ENCODE measurements at places on chromosomes 6 and 20.

DNA sequence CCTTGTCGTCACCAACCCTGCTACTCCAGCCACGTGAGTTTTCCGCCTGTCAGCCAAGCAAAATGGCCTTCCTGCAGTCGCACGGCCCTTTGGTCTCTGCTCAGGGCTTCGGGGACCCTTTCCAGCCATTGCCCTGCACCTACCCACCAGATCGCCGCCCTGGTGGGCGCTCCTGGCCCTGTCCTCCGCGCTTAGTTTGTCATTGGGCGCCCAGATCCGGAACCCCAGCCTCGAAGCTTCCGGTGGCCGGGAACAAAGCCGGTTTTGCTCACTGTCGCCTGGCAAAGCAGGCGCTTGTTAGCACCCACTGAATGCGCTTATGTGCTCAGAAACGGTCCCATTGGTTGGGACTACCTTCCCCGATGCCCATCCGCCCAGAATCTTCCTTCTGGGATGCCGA is 536 bp downstream of the ZFP57 start:
- DNase-seq: no peak

GRCh38 chr20:33419140-33419974 is 18.0 kb upstream of the CDK5RAP1 start:
- DNase-seq: peak; percentile 57

DNA sequence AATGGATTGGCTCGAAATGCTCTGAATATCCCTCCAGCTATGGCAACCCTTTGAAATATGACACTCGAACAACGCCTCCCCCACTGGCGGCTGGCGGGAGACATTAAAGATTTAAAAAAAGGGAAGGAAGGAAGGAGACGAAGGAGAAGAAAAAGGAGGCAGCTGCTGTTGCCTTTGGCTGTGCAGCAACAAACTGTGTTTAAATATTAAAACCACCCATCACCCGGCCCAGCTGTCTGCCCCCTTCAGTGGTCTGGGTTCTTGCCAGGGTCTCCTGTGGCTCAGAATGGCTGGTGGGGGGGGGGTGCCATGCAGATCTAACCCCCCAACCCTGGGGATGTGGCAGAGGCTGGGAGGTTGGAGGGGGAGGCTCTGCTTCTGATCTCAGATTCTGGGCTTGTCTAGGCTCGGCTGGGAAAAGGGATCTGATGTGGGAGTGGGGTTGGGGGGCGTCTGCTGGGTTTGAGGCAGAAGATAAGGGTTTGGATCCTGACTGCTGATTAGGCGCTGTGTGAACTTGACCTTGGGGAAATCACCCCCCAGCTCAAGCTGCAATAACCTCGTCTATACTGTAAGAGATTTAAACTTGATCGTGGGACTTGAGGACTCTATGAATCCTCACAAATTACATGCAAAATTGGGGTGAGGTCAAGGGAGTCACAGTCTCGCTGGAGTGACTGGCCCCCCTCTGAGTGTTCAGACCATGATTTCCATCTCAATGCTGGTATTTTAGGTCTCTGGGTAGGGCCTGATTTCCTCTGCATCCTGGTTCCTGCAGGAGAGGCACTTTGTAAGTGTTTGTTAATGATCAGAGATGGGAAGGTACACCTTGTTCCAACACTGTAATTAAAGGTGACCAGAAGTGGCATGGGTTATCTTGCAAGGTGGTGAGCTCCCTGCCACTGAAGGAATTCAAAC is 40.3 kb upstream of the BLCAP start:
- no peak for DNase-seq

- no peak for DNase-seq
These were observed 258.6 kb downstream of the SOD2 start for GRCh38 chr6:159434410-159434809.

GRCh38 chr20:313948-314347 is 11.4 kb upstream of the SOX12 start:
- peak; percentile 43 for DNase-seq

DNA sequence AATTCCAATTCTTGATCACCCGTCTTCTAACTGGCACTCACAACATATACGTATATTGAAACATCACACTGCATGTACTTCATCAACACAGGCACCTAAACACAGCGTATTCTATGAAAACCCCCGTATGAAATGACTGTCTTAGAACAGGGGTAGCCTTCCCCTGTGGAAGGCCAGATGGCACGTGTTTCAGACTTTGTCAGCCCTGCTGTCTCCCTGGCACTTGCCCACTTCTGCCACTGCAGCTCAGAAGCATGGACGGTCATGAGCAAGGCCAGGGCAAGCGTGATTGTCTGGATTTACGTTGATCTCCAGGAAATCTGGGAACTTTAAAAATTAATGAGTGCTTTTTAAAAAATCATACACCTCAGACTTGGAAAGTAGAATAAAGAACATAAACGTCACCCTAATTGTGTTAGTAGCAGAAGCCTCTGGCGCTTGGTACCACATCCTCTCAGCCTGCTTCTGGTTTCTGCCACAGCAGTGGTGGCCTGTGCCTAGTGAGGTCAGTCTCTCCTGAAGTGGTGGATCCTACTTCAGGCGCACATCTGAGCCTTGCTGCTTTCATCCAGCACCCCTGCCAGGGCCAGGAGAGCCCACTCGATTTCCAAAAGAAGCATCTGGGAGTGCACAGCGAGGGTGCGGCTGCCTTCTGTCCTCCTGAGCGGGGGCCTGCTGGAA is 18.3 kb downstream of the PDE10A start:
- no peak for DNase-seq

DNA sequence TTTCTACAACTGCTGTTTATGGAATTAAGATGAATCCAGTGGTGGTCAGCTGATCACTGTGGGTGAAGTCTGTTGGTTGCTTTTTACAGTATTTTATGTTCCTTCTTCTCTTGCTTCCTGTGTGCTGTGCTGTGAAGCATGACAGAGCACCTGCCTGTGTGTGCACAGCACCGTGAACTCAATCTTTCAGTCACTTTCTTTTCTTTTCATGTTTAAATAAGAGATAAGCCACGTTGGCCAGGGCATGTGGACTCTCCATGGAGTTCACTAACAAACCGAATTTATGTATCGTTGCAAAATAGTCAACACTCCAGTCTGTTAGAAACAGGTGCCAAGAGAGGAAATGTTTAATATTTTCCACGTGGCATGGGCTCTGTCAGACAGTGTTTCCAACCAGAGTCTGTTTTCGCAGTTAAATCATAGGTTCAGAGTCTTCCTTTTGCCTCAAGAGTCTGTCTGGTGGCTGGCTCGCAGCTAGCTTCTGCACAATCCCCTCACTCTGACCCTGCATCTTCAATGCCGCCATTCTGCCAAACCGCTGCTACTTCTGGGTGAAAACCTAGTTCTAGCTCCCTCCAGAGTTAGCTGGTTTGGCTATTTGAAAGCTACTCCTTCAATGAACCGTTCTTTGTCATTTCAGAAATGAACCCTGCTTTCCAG is 73.2 kb downstream of the QRSL1 start:
- no peak for DNase-seq

GRCh38 chr6:44342489-44342888 is at the start of gene SPATS1:
TSS of gene SPATS1 (plus strand) at chr6:44342650. CDS start at chr6:44343096, 446 bp downstream.
- DNase-seq: no peak

- DNase-seq: no peak
These were observed 198.5 kb downstream of the TTLL2 start for GRCh38 chr6:167523426-167523825.

DNA sequence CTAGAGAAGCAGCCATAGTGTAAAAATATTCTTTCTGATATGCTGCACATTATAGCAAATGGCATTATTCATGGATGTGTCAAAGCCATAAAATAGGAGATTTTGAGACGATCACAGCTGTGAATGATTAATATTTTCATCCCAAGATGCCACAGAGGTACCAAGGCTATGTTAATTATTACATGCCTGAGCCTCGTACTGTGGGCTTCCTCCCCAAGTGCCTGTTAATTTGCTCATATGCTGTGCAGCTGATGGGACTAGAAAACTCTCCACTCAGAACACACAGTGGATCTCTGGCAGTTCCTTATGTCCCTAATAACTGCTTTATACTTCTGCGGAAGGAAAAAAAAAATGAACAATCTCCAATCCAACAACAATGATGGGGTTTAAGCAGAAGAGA is 184.9 kb upstream of the TSHZ2 start:
- no peak for DNase-seq

DNA sequence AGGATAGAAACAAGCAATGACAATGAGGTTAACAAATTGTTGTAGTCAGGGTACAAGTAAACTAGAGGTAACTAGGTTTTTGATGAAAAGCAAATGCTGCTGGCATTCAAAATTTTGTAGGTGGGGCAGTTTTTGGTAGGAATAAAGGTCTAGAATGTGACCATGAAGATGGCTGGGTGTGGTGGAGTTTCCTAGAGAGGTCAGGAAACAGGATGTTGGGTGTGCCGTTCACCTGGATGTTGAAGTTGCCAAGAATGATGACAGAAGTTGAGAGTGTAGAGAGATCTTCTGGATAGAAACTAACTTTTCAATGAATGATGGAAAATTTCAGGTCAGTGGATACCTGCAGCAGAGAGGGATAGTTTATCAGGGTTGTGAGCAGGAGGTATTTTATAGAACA is 22.7 kb downstream of the MAPK14 start:
- no peak for DNase-seq

- DNase-seq: no peak
These were observed 236.9 kb downstream of the QKI start for GRCh38 chr6:163651426-163651825.

- no peak for DNase-seq
These were observed 951.8 kb upstream of the MAP3K7 start for GRCh38 chr6:91538622-91539021.

- DNase-seq: no peak
These were observed 240.5 kb downstream of the CLIC5 start for GRCh38 chr6:45775026-45775697.

GRCh38 chr6:164075981-164076615 is 661.6 kb downstream of the QKI start:
- DNase-seq: no peak

DNA sequence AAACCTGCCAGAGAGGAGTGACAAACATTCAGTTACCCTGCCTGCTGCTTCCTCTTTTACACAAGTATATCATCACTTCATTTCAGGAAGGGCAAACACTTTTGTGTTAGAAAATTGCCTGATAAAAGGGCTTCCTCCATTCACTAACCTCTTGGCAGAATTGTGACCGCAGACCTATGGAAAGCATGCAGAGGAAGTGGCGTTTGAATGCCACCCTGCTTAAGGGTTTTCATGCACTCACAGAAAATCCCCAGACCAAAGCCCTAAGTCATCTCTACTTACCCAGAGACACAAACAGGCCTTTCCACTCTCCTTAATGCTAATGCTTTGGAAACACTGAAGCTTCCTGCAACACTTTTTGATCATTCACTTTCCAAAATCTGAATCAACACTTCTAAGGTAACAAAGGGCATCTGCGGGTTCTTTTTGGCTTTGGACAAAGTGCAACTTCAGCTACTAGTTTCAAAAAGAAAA is 22.1 kb upstream of the RALGAPA2 start:
- no peak for DNase-seq

DNA sequence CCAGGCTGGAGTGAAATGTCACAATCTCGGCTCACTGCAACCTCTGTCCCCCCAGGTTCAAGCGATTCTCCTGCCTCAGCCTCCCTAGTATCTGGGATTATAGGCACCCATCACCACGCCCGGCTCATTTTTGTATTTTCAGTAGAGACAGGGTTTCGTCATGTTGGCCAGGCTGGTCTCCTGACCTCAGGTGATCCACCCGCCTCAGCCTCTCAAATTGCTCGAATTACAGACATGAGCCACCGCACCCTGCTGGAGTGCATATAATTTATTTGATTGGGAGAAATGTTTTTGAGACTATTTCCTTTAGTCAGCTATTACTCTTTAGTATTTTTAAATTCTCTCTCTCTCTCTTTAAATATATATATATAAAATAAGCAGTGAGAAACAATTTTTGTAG is 29.8 kb downstream of the FAM83B start:
- DNase-seq: no peak

Data from NCI-H226 (cell line).